ENCODE measurements at places on chromosomes 5 and 9. TPM values are rescaled to one million over a fixed set of nuclear protein-coding genes. Genes with fewer than 3 reads are reported as not detected.

DNA sequence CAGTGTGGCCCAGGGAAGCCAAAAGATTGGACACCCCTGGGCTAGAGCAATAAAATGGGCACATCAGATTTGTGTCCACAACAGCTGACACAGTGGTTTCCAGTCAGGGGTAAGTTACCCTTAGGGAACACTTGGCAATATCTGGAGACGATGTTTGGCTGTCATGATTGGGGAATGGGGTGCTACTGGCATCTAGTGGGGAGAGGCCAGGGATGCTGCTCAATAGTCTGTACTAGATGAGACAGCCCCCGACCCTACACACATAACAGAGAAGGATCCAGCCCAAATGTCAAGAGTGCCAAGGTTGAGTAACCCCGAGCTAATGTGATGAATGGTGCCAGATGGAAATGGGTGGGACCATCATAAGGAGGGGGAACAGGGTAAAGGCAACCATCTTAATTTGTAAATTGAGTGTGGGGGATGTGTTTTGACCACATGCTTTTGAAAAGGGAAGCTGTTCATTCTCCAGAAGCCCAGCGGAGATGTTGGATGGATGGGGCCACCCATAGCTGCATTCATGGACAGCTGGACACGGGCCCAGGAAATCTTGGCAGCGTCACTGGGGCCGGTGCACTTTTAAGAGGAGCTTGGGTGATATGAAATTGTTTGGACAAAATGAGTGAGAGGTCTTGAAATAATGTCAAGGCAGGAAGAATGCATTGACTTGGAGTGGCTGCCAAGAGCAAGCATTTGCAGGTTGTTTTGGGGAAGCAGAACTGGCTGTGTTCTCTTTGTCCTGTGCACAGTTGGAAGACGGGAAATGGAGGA is 33.4 kb downstream of the SYK start:
- no peaks in the 10 kb centered on the region for H3K27me3 ChIP-seq
- H3K4me3 ChIP-seq = no peak overlapping the region
- H3K4me1 ChIP-seq = peaks cover 12% of the 10 kb centered on the region
- DNase-seq = no peak
- no peaks in the 10 kb centered on the region for H3K36me3 ChIP-seq
- no peak overlapping the region for H3K27ac ChIP-seq

DNA sequence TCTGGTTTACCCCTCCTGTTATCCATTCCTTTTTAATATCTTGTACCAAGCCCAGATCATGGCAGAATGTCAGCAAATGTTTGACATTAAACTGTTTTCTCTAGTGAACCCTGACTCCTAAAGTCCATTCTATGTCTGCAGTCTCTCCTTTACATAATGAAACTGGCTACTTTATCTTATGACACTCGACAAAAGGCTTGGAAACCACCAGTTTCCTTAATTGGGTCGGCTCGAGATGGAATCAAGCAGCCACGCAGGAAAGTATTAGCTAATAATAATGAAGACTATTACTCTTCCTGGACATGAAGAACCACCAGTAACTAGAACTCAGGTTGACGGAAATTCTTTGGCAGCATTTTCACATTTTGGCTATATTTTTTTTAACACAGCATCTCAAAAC is 17.5 kb downstream of the DAP start:
- H3K27ac ChIP-seq = no peak overlapping the region
- DNase-seq = no peak
- H3K36me3 ChIP-seq = peaks cover 52% of the 10 kb centered on the region
- H3K27me3 ChIP-seq = no peaks in the 10 kb centered on the region
- no peaks in the 10 kb centered on the region for H3K4me1 ChIP-seq

GRCh38 chr9:119827526-119827925 is 458.3 kb upstream of the BRINP1 start:
- no peaks in the 10 kb centered on the region for H3K4me1 ChIP-seq
- H3K4me3 ChIP-seq = no peak overlapping the region
- no peaks in the 10 kb centered on the region for H3K36me3 ChIP-seq

DNA sequence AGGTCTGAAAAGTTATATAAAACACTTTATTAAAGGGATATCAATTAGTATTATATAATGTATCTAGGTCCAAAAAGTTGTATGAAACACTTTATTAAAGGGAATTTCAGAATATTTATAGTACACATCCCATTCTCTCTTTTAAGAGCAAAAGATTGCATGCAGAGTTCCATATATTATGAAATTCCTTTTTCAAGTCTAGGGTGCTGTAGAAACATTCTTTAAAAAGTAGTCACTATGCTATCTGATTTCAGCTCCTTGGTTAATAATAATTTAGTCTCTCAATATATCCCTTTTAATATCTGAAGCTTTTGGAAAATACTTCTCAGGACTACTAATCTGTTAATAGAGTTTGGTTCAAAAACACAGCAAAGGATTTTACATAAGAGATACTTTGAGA is 1496.1 kb upstream of the C9orf72 start:
- no peaks in the 10 kb centered on the region for H3K36me3 ChIP-seq
- H3K27me3 ChIP-seq = no peaks in the 10 kb centered on the region
- no peak overlapping the region for H3K4me3 ChIP-seq

DNA sequence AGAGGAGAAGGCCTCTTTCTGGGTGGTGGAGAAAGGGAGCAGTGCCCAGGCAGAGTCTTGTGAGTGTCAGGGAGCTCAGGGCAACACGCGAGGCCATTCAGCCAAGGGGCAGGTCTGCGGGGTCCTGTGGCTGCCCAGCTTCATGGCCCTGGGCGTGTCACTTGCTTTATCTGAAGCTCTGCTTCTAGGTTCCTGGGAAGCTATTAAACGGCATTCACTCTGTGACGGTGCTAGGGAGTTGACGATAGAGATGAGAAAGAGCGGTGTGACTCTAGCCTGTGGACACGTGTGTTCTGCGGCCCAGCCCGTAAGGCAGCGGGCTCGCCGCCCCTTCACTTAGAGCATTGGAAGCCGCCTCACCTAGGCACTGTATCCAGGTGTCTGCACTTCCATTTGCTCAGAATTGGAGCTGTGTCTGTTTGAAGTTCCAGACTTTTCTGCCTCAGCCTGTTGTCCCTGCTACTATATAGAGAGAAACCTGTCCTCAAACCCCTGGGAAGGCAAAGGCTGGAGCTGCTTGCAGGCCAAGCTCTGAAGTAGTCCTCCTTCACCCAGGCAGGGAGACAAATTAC is 88.3 kb downstream of the PHF2 start:
- H3K27me3 ChIP-seq = no peaks in the 10 kb centered on the region
- no peak overlapping the region for H3K27ac ChIP-seq
- no peaks in the 10 kb centered on the region for H3K4me1 ChIP-seq
- peaks cover 49% of the 10 kb centered on the region for H3K36me3 ChIP-seq
- no peak for DNase-seq
- no peak overlapping the region for H3K4me3 ChIP-seq

Gene DOCK8
- polyA plus RNA-seq = 15.8 TPM

Gene SERF1A
- polyA plus RNA-seq = 14.6 TPM
